ENCODE measurements at places on chromosomes 3 and 15.

GRCh38 chr3:113832477-113833164, 6.0 kb upstream of the GRAMD1C start:
- peak; percentile 13 for DNase-seq

DNA sequence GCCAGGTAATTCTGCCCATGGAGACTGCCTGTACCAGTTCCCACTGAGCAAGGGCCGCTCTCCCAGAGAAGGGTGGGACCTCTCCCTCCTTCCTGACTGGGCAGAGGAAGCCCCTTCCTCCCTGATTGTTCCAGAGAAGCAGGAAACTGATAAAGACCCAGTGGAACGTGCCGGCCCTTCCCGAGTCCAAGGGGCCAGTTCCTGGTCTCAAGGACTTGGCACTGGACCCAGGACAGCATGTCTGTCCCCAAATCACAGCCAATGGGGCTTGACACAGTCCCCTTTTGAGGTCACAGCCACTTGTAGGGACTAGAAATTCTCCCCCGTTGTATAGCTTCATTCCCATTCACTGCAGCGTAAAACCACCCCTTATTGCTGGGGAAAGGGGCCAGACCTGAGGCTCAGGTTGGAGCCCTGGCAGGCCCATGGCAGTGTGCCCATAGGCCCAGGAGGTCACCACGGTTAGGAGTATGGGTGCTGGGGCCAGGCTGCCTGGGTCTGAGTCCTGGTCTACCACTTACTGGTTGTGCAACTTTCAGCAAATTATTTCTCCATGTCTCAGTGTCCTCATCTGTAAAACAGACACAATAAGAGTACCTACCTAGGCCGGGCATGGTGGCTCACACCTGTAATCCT, 18.1 kb downstream of the CSRNP1 start:
- DNase-seq: no peak

DNA sequence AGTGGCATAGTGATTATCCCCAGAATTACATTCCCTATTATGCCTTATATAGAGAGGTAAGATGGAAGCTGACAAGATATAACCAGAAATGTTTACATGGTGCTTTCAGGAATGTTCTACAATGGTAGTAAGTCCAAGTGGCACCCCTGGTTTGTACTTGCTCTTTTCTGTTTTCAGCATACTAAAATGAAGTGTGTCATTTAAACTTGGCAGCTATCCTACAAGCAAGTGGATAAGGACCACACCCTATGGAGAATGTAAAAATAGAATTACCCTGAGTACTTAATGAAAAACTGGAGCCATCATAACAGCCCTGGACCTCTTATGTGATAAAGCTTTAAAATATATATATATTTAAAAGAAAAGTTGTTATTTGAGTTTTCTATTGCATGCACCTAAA, 1012.7 kb upstream of the CADM2 start:
- DNase-seq: no peak

DNA sequence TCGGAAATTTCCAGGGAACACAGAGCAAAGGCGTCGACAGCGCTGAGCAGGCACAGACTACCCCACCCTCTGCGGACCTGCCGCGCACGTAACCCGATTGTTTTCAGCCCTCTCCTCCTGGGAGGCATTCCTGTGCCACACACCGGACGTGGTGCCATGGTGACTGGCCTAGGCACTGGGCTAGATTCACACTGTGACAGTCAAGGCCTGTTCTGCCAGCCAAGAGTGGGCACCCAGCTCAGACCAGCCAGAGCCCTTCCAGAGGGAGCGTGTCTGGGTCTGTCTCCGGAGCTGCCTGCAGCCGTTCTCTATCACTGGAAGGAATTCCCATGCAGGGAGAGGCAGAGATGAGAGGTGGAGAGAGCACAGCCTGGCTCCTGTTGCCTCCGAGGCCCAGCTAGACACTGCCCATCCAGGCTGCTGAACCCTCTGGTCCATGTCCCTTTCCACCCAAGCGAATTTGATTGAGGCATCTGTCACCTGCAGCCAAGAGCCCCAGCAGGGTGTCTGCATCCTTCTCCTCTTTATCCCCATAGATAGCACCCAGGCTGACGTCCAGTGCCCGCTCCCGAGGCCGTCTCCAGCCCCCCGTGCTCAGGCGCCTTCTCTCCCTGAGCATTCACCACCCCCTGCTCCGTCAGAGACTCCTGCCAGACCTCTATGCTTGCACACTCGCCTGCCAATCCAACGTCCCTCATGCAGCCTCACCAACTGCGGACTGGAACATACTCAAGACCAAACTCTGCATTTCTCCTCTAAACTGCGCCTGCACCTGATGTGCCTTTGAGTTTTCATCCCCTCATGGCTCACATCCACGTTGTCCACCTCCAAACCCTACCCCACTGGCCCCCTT, 267.5 kb downstream of the OCA2 start:
- DNase-seq: no peak

GRCh38 chr3:128496602-128497304, 3.8 kb upstream of the GATA2 start:
- DNase-seq: no peak

DNA sequence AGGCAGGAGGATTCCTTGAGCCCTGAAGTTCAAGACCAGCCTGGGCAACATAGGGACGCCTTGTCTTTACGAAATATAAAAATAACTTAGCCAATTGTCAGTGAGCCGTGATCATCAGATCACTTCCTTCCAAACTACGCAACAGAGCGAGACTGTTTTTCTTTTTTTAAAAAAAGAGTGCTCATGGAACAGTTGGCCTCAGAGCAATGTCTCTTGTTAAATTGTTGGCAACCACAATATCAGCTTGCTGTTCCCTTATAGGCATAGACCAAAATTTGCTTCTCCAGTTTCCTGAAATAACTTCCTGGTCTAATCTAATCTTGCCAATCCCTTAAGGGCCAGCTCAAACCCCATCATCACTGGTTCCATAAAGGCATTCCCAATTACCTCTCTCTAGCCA, 93.3 kb upstream of the SLC4A7 start:
- DNase-seq: no peak

DNA sequence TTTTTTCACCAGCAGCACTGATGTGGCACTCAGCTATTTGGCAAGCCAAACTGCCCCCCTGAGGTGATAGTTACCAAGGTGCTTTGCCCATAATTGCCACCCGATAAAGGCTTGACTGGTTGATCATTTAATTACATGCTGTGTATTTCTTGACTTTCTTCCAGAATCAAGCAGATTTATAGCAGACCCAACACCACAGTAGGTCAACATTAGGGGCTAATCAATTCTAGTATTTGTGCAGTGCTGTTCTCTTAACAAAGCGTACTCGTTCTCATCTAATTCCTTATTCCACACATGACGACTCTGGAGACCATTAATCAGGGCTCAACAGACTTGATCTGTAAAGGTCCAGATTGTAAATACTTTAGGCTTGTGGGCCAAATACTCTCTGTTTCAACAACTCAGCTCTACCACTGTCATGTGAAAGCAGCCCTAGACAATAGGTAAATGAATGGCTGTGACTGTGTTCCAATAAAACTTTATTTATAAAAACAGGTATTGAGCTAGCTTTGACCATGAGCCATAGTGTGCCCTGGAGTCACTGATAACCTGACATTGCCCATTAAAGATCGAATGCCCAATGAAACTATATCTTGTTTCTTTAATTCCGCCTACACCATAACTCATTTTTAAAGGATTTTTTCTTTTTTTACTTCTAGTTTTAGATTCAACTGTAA, 119.1 kb upstream of the TMC3 start:
- DNase-seq: no peak

DNA sequence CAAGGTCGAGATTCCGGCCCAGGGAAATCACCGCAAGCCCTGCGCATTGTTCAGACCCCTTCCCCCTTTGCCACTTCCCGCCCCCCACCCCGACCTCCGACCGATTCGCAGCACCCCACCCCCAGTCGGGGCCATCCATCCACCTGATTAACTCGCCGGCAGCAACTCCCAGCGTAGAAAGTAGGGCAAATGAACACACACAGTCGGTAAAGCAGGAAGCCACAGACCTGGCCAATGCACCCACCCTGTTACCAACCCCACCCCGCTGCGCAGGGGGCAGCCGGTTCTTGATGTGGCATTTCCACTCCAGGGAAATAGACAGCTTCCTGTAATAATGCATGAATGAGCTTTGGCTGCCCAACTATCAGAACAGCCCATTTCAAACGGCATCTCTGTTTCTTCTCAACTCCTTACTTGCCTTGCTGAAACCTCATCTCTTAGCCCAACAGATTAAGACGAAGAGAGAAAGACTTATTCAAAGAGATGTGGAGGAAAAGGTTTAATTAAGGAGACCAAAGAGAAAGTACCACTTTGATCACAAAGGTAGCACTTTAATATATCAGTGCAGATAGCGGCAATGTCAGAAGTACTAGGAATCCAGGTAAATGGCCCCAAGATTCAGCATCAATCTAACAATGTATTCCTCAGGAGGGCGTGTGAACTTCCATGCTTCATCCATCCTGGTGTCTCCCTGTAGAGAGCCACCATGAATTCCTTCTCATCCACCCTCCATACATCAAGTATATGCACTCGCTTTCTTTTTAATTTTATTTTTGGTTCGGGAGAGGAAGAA, 1.9 kb downstream of the TNIK start:
- no peak for DNase-seq

- DNase-seq: no peak
Observed at GRCh38 chr3:44981220-44981619, 5.2 kb downstream of the EXOSC7 start.
